ENCODE measurements at places on chromosomes 12 and 14.

DNA sequence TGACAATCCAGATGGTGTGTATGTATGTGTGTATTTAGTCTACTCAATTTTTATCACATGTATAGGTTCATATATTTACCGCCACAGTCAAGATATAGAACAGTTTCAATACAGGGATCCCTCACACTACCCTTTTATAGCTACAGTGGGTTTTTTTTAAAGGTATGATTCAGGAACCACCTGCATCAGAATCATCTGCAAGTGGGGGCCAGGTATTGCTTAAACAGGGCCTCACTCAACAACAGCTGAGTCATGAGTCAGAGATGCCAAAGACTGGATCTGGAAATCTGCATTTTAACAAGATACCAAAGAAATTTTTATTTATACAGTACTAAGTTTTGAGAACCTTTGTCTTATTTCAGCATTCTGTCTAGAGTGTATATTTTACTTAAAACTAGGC is 117.6 kb downstream of the SLC35F4 start:
- no peak overlapping the region for H3K4me3 ChIP-seq
- no peaks in the 10 kb centered on the region for H3K4me1 ChIP-seq
- H3K36me3 ChIP-seq: no peaks in the 10 kb centered on the region

GRCh38 chr14:66610154-66610563 is 102.2 kb downstream of the GPHN start:
- H3K4me1 ChIP-seq: no peaks in the 10 kb centered on the region
- no peaks in the 10 kb centered on the region for H3K27me3 ChIP-seq
- H3K27ac ChIP-seq: no peak overlapping the region

GRCh38 chr14:93536945-93537344 is 106.2 kb downstream of the UNC79 start:
- DNase-seq: no peak
- H3K27ac ChIP-seq: no peak overlapping the region
- H3K4me1 ChIP-seq: no peaks in the 10 kb centered on the region
- no peaks in the 10 kb centered on the region for H3K27me3 ChIP-seq
- no peaks in the 10 kb centered on the region for H3K36me3 ChIP-seq

DNA sequence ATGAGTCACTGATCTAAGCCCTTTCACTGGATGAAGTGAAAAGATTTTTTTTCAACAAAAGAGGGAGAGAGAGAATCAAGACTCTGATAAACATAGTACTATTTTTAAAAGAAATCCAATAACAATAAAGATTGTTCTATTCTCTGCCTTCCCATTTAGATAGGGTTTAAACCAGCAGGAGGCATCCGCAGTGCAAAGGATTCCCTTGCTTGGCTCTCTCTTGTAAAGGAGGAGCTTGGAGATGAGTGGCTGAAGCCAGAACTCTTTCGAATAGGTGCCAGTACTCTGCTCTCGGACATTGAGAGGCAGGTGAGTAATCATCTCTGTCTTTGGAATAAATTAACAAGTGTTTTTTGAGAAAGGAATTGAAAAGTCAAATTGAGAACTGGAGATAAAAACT is 124.9 kb downstream of the DERA start:
- H3K36me3 ChIP-seq: no peaks in the 10 kb centered on the region
- H3K27ac ChIP-seq: no peak overlapping the region
- no peak for DNase-seq
- no peaks in the 10 kb centered on the region for H3K4me1 ChIP-seq

- peaks cover 10% of the 10 kb centered on the region for H3K4me1 ChIP-seq
- H3K27me3 ChIP-seq: no peaks in the 10 kb centered on the region
Observed at GRCh38 chr14:50312734-50313054, 570 bp downstream of the DMAC2L start.

- no peaks in the 10 kb centered on the region for H3K27me3 ChIP-seq
- no peak overlapping the region for H3K4me3 ChIP-seq
- no peaks in the 10 kb centered on the region for H3K4me1 ChIP-seq
- H3K27ac ChIP-seq: no peak overlapping the region
- no peaks in the 10 kb centered on the region for H3K36me3 ChIP-seq
Observed at GRCh38 chr14:22634233-22634900, 9.8 kb downstream of the OR6J1 start.

GRCh38 chr14:56754921-56755320 is 55.4 kb downstream of the OTX2 start:
- H3K4me1 ChIP-seq: no peaks in the 10 kb centered on the region
- H3K36me3 ChIP-seq: no peaks in the 10 kb centered on the region
- H3K27me3 ChIP-seq: no peaks in the 10 kb centered on the region
- DNase-seq: no peak
- no peak overlapping the region for H3K4me3 ChIP-seq

DNA sequence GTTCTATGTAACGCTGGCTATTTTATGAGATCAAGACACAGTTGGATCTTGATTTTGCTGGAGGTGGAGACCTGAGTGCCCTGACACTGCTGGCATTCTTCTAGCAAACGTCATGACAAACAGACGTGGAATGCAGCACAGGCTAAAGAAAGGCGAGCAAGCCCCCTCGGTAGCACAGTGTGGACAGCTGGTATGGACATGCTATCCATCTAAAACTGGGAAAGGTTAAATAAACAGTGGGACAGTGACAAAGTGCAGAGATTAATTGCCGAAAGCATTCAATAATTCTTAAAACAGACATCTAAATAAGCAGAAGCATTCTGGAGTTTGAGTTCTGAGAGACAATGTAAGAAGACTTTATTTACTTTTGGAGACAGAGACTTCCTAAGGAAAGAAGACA is 237.2 kb downstream of the FBXL14 start:
- no peak for DNase-seq
- no peak overlapping the region for H3K4me3 ChIP-seq
- no peaks in the 10 kb centered on the region for H3K36me3 ChIP-seq
- no peaks in the 10 kb centered on the region for H3K4me1 ChIP-seq

GRCh38 chr12:94191023-94191422 is 42.6 kb downstream of the PLXNC1 start:
- H3K27ac ChIP-seq: no peak overlapping the region
- no peaks in the 10 kb centered on the region for H3K4me1 ChIP-seq
- H3K27me3 ChIP-seq: no peaks in the 10 kb centered on the region
- peaks cover 6% of the 10 kb centered on the region for H3K36me3 ChIP-seq

- H3K4me3 ChIP-seq: no peak overlapping the region
- H3K4me1 ChIP-seq: no peaks in the 10 kb centered on the region
- DNase-seq: no peak
Observed at GRCh38 chr12:113932381-113933196, 33.5 kb downstream of the RBM19 start.

DNA sequence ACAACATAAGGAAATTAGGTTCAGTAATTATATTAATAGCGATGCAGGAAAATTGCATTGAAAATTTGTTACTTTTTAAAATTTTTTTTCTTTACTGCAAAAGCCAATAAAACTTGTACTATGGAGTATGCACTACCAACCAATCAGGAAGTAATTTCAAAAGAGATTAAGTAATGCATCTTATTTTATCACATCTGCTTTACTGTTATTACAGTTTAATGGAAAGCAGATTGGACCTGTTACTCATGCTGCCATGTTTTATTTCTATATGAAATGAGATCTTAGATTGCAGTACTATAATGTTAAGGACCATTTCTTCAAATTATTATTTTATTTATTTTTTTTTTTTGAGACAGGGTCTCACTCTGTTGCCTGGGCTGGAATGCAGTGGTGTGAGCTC is 1.7 kb upstream of the STRN3 start:
- H3K4me1 ChIP-seq: peaks cover 15% of the 10 kb centered on the region
- H3K27ac ChIP-seq: no peak overlapping the region
- no peak for DNase-seq
- no peaks in the 10 kb centered on the region for H3K36me3 ChIP-seq
- no peak overlapping the region for H3K4me3 ChIP-seq

GRCh38 chr14:75491376-75491978 is 30.8 kb upstream of the BATF start:
- H3K4me1 ChIP-seq: peaks cover 4% of the 10 kb centered on the region
- no peaks in the 10 kb centered on the region for H3K27me3 ChIP-seq
- no peak overlapping the region for H3K4me3 ChIP-seq
- no peak overlapping the region for H3K27ac ChIP-seq
- no peaks in the 10 kb centered on the region for H3K36me3 ChIP-seq

DNA sequence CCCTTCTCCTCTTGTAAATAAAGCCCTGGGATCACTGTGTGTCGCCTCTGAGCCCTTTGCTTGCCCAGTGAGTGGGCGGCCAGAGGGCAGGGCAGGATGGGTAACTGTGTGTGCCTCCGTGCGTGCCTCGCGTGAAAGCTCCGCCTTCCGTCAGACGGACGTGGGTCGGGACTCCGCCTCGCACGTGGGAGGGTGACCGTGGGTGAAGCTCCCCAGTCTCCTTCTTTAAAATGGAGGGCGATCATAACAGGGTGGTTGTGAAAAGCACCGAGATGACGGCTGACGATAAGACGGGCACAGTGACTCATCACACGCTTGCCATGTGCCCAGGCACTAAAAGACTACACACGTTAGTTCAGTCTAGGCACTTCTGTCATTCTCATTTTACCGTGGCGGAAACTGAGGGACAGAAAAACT is 9.2 kb downstream of the PHB2 start:
- no peaks in the 10 kb centered on the region for H3K27me3 ChIP-seq
- peaks cover 76% of the 10 kb centered on the region for H3K4me1 ChIP-seq
- peak overlapping the region; percentile 96 for H3K27ac ChIP-seq
- H3K4me3 ChIP-seq: peak overlapping the region; percentile 12
- H3K36me3 ChIP-seq: peaks cover 38% of the 10 kb centered on the region

- H3K36me3 ChIP-seq: no peaks in the 10 kb centered on the region
- no peaks in the 10 kb centered on the region for H3K4me1 ChIP-seq
- no peak overlapping the region for H3K27ac ChIP-seq
- H3K27me3 ChIP-seq: no peaks in the 10 kb centered on the region
Observed at GRCh38 chr12:72836194-72836593, 564.0 kb downstream of the TRHDE start.

GRCh38 chr14:99426813-99427346 is 53.8 kb downstream of the SETD3 start:
- DNase-seq: no peak
- no peaks in the 10 kb centered on the region for H3K4me1 ChIP-seq
- H3K27ac ChIP-seq: no peak overlapping the region
- no peaks in the 10 kb centered on the region for H3K27me3 ChIP-seq
- peaks cover 10% of the 10 kb centered on the region for H3K36me3 ChIP-seq
- no peak overlapping the region for H3K4me3 ChIP-seq

DNA sequence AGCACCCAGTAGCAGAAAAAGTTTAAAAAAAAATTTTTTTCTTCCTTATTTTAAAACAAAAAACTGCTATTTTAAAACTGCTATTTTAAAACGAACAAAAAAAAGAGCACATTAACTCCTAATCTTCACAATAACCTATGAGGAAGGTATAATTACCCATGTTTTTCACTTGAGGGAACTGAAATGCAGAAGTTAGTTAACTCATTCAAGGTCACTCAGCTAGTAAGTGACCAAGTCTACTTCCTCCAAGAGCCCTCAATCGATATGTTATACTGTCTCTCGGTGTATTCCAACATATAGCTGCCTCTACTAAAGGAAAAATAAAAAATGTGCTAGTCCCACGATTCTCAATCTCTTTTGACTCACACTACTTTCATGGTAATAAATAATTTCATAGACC is 7.8 kb downstream of the RPAP3 start:
- no peak overlapping the region for H3K4me3 ChIP-seq
- H3K4me1 ChIP-seq: no peaks in the 10 kb centered on the region
- no peak for DNase-seq
- H3K36me3 ChIP-seq: peaks cover 29% of the 10 kb centered on the region

DNA sequence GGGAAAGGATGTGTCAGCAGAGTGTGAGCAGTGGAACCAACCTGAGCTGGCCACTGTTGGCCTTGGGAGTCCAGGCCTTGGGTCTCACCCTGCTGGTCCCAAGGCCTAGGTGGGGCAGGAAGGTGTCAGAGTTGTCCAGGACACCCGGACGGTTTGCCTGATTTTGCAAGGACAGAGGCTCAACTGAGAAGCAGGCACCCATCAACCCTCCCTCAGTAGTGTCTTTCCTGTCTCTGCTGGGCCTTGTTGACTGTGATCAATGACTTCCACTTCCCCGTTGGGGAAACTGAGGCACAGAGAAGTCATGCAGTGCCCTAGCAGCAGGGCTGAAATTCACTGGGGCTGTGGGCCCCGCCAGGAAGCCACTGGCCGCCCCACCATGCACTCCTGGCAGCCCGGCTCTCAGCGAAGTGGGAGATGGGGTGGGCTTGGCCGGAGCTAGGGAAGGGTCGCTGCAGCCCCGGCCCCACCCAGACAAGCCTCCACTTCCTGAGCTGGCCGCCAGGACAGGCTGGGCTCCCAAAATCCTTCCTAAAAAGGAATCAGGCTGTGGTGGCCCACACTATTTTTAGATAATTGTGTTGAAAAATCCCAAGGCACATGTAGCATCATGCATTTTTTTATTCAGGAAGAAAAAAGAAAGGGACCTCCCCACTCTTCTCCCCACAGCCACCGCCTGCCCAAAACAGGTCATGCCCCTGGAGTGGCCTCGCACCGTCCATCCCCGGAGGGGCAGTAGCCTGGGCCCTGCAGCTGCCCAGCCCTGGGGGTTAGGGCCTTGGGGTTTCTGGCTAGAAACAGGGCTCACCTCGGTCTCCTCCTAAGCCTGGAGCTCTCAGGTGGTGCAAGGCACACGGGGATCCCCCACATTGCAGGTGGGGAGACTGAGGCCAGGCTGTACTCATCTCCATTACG is 127.4 kb downstream of the CALM1 start:
- no peak overlapping the region for H3K27ac ChIP-seq
- H3K4me1 ChIP-seq: no peaks in the 10 kb centered on the region

DNA sequence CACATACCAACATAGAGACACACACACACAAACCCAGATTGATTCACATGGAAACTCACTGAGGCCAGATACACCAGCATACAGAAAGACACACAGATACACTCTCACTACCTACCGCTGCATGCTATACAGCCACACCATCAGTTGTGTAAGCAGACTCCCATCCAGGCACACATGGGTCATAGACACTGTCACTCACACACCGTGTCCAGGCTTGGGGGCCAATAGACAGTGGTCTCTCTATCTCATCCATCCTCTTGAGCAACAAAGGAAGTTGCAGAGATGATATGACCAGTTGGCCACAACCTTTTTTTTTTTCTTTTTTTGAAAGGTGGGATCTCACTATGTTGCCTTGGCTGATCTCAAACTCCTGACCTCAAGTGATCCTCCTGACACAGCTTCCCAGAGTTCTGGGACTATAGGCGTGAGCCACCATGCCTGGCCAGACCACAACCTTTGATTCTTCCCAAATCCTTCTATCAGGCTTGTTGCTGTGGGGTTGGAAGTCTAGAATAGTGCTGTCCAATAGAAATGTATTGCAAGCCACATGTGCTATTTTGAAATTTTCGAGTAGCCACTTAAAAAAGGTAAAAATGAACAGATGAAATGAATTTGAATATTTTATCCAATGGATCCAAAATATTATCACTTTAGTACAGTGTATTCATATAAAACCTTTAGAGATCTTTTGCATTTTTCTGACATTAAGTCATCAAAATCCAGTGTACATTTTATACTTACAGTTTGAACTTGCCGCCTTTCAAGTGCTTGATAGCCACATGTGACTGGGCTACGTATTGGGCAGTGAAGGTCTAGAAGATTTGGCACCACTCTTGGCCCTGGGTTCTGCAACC is 7.4 kb downstream of the LRP1-AS start:
- H3K4me1 ChIP-seq: no peaks in the 10 kb centered on the region
- no peaks in the 10 kb centered on the region for H3K36me3 ChIP-seq
- DNase-seq: no peak
- H3K27me3 ChIP-seq: no peaks in the 10 kb centered on the region
